ENCODE measurements at places on chromosomes 1 and 21. TPM values are rescaled to one million over a fixed set of nuclear protein-coding genes. Genes with fewer than 3 reads are reported as not detected.

GRCh38 chr1:109882288-109883245 lies 28.1 kb upstream of the CSF1 start:
- ATAC-seq, result no peak

DNA sequence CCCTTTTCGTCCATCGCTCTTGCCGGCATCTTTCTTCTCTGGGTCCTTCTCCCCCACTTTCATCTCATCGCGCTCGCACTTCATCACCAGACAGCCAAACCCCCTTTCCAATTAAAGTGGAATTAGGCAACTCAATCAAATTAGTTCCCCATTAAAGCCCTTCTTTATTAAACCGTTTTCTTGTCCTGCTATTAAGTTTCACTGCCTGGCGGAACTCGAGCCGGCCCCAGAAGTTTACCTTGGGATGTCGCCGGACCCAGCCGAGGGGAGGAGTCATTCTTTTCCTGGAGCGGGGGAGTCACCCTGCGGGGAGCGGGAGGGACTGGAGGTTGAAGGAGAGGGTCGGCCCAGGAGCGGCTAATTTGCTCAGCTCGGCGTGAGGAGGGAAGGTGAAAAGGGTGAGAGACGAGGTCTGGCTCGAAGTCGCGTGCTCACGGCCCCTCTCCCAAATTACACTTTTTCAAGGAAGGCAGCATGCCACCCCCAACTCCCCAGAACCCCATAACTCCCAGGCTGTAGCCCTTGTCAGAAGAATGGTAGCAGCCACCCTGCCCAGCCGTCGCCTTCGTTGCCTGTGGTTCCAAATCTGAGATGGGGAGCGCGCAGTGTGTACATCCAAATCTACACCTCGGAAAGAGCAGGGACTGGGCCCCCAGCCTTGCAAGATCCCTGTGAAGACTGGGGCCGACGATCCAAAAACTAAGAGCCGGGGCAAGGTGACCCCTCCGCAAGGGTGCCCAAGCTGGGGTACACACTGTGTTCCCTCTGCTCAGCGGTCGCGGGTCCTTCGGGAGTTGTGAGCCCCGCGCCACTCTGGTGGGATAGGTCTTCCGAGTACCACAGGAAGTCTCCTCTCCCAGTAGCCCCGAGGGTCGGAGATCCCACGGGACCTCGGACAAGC lies 6.4 kb downstream of the DMRTA2 start:
- no peak for ATAC-seq

DNA sequence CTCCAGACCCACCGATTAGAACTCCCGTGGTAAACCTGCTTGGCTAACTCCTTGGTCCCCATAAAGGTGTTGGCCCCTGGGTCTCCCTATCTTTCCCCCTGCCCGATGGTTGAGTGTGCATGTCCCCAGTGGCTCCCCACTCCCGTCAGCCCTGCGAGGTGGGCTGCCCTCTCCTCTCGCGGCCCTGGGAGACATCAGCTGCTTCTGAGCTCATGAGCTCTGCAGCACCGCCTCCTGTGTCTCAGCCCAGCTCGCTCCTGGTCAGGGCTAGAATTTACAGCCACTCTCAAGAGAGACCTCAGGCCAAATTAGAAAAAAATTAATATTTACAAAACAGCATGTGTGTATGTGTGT lies 15.9 kb upstream of the ZBTB21 start:
- ATAC-seq, result no peak

RNF186 gene
- not detected for total RNA-seq

GRCh38 chr1:46410156-46411009 lies 16.3 kb downstream of the FAAH start:
- peak; percentile 28 for ATAC-seq

CDC42 gene
- 218 TPM for total RNA-seq

GRCh38 chr1:21378705-21379494 lies 61.0 kb upstream of the NBPF3 start:
- no peak for ATAC-seq

OR2T33 gene
- total RNA-seq, result not detected

DNA sequence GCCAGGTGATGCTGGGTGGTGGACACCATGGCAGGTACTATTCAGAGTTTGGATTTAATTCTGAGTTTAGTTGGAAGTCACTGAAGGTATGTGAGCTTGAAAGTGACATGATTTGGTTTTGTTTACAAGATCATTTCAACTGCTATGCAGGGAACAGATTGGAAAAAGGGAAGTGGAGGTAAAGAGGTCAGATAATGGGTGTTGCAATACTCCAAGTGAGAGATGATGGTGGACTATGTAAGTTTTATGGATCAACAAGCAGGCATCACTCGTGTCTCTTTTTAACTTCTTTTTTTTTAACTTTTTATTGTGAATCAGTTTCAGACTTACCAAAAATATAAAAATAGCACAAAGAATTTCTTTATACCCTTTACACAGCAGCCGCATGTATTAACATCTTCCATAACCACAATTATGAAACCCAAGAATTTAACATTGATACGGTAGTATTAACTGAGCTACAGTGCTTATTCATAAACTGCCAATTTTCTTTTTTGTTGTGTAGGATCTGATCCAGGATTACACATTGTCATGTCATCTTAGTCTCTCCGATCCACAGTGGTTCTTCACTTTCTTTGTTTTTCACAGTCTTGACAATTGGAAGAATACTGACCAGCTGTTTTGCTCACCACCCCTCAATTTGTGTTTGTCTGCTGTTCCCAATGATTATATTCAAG lies 24.9 kb upstream of the NHLH2 start:
- no peak for ATAC-seq

DYRK3 gene
- 5.0 TPM for total RNA-seq

GRCh38 chr1:221045842-221046831 lies 166.9 kb downstream of the HLX start:
- ATAC-seq, result peak; percentile 43

DNA sequence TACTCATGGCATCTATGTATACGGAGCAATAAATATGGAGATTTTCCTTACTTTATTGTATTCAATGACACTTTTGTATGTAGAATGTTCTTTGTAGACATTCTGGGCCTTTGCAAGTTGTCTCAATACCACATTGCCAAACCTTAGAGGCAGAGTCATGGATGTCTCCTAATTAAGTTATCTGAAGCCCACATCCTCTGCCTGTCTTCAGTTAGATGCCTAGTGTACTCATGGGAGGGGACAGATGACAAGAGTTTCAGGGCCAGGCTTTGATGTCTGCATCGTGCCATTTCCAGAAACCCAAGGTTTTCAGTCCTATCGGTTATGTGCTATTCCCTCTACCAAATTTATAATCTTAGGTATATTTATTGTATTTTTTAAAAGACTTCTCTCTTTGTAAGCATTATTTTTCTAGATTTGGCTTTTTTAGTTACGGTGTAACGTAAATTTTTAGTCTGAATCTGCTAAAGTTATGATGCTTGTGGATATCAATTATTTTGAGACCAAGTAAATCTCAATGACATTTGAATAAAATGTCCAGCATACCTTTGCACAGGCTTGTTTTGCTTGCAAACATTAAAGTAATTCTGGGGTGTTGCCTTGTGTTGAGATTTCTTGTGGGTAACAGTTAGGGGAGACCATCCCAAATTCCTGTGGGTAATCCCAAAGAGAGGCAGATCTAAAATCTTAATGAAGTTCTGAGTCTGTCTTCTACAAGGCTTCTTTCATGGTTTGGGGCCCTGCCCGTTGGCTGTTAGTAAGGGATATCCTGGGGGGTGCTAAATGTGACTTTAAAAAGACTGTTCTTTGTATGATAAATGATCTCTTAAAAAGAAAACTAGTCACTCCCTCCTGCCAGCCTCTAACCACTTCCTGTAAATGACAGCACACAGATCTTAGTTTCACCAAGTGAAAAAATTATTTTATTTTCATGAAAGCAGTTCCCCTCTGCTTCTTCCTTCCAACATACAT lies 8.0 kb upstream of the MACF1 start:
- no peak for ATAC-seq

DNA sequence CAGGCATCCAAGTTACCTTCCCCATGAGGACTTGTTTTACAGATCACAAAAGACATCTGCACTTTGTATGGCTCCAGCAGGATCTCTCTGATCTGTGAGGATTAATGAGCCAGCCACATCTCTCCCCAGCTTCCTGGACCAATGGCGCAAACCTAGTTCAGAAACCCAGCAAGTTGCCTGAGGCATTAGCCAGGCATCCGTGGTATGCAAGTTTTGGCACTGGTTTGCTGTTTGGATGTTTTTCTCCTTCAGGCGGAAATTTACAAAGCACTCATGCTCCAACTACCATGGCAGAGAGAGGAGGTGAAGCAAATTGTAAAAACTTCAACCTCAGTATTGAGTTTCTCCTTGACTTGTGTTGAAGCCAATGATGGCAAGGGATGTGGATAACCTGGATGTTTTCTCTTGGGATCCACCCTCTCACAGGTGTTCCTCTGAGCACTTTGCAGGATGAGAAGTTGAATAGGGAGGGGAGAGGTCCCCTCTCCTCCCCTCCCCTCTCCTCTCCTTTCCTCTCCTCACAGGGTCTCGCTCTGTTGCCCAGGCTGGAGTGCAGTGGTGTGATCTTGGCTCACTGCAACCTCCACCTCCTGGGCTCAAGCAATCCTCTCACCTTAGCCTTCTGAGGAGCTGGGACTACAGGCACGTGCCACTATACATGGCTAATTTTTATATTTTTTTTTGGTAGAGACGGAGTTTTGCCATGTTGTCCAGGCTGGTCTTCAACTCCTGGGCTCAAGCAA lies 25.6 kb upstream of the ENO1 start:
- peak; percentile 90 for ATAC-seq

GRCh38 chr1:61424382-61424781 lies 300.6 kb downstream of the TM2D1 start:
- no peak for ATAC-seq

GRCh38 chr1:44030605-44031251 lies 534 bp downstream of the SLC6A9 start:
- ATAC-seq, result peak; percentile 29

DNA sequence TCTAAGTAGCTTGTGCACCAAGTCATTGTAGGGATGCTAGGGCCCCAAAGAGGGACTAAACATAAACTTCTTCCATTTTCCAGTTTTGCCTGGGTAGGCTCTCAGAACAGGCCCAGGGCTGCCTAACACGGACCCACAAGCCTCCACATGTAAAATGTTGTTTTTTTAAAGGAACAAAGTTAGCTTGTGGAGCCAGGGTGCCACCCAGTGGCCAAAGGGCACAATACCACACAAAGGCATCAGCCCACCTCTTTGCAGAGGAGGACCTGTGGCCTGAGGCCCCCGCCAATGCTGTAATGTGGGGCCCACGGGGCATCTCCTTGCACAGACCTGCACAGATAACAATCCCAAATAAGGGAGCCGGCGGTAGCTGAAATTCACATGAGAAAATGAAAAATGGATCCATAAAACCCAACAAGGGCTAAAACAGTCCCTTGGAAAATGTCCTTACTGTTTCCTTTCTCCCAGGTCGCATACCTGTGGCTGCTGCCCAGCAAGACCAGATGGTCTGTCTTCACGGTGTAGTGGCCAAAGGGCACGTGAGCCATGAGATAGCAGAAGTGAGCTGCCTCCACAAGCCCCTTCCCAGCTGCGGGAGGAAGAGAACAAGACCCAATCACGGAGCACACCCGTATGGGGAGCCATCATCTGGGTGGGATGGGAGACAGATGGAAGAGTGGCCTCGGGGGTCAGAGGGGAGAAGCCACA lies 23.8 kb downstream of the SEC16B start:
- ATAC-seq, result peak; percentile 17

DNA sequence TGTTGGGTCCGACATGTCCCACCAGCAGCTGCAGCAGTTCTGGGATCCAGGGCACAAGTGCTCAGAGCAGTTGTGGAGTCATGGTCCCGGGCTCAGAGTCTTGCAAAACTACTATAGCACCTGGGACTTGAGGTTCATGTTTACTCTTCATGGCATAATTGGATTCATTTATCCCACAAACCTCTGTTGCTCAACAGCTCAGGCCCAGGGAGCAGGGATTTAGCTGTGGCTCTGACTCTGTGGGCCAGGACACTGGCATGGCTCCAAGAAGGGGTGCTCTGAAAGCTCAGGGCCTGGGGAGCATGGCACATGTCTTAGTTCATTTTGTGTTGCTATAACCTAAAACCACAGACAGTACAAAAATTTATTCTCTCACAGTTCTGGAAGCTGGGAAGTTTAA lies 626.7 kb upstream of the ADGRL2 start:
- ATAC-seq, result no peak

DNA sequence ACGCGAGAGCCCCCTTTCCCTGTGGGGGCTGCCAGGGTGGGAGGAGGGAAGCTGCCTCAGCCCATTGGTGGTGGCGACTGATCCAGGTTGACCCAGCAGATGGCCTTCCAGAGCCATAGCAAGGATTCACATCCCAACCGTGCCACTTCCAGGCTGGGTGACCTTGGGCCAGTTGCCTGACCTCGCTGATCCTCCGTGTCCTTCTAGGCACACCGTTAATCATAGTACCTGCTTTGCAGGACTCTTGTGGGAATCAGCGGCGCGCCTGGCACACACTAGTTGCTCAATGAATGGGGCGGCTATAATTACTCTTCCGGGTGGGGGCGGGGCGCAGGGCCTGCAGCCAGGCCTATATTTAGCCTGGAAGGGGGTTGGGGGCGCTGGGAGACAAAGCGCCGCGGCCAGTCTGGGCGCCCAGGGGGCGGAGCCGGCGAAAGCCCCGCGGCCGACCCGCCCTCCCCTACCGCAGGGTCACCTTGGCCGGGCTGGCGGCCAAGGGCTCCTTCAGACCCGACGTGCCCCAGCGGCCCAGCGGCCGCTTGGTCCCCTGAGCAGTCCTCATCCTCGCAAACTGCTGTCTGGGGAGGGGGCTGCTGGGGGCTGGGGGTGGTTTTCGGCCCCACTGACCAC lies 5.1 kb downstream of the HSPB7 start:
- peak; percentile 54 for ATAC-seq

PDZK1 gene
- total RNA-seq, result 0.87 TPM

GRCh38 chr1:172148707-172149106 lies 271.8 kb upstream of the C1orf105 start:
- no peak for ATAC-seq

ZYG11B gene
- 60.8 TPM for total RNA-seq

MATN1 gene
- total RNA-seq, result not detected

- ATAC-seq, result no peak
These were observed 10.5 kb upstream of the RNF223 start for GRCh38 chr1:1084372-1085170.

DNA sequence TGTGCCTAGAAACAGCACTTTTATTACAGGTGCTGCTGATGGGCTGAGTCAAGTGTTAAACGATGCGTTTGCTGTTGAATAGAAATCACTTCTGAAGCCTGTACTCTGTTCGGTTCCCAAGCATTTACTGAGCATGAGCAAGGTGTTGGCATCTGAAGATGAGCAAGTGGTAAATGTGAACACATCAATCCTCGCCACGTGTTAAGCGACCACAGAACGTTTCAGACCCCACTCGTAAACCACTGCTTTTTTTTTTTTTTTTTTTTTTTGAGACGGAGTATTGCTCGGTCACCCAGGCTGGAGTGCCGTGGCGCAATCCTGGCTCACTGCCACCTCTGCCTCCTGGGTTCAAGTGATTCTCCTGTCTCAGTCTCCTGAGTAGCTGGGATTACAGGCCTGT lies 241.2 kb downstream of the SETD4 start:
- no peak for ATAC-seq

DNA sequence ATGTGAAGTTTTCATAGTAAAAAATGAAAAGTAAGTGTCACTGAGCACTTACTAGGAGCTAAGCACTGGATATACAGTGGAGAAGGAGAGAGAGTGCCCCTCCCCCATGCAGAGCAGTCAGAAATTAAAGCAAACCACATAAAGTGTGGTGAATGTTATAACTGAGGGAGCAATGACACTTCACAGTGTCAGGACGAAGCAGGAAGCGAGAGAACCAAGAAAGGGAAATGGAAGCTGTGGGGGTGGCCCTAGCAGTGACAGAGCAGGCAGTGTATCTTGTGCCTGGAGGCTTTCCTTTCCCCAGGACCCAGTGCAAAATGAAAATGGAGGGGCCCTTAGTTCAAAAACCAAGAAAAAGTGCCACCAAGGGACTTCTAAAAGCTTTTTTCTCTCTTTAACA lies 21.5 kb upstream of the RCAN3 start:
- ATAC-seq, result no peak

ERO1B gene
- total RNA-seq, result 13.5 TPM
